ENCODE measurements at places on chromosomes 2 and 18. TPM values are rescaled to one million over a fixed set of nuclear protein-coding genes. Genes with fewer than 3 reads are reported as not detected.

COL6A3 gene
- total RNA-seq: 2.5 TPM

RDH14 gene
- total RNA-seq: 11.4 TPM

RSAD2 gene
- 9.1 TPM for total RNA-seq

LRP1B gene
- not detected for total RNA-seq

UBXN2A gene
- total RNA-seq: 7.6 TPM

CROCC2 gene
- total RNA-seq: not detected

AGXT gene
- not detected for total RNA-seq

ASNSD1 gene
- 38.2 TPM for total RNA-seq

All from activated naive CD4-positive, alpha-beta T cell treated with anti-CD3 and anti-CD28 coated beads for 36 hours (primary cell).